CD8-positive, alpha-beta memory T cell (primary cell): ENCODE measurements at places on chromosomes 6 and 20. TPM values are rescaled to one million over a fixed set of nuclear protein-coding genes. Genes with fewer than 3 reads are reported as not detected.

DNA sequence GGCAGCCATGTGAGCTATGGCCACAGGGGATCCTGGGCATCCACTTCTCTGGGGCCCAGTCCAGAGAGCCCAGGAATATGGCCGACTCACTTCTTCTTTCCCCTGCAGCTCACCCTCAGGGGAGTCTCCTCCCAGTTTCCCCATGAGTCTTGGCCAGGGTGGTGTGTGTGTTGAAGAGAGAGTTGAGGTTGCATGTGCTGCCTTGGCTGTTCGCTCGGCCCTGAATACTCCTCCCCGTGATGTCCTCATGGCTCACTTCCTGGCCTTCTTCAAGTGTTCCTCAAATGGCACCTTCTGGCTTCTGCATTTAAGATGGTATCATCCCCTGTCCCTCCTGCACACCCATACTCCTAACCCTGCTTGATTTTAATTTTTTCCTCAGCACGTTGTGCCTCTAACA lies 3.2 kb upstream of the TREML1 start:
- DNase-seq: no peak

GRCh38 chr6:165748390-165748789 lies 85.3 kb upstream of the PDE10A start:
- no peak for DNase-seq

DNA sequence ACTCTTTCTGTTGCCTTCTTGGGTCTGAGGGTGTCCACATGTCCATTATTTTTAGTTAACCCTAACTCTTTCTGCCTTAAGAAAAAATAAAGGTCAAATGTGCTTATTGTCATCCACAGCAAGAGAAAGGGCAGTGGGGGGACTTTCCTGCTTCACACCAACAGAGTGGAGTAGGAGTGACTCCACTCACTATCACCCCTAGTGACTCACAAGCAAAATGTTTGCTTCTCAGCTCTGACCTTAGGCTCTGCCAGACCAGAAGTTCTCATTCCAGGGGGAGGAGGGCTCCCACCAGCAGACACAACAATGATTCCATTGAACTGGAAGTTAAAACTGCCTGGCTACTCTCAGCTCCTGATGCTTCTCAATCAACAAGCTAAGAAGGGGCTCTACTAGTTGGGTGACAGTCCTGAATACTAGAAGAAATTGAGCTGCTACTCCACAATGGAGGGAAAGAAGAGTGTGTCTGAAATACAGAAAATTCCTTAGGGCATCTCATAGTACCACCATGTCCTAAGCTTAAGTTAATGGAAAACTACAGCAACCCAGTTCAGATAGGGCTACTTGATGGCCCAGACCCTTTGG lies 83.9 kb upstream of the AFDN start:
- DNase-seq: no peak

HLA-DQB1 gene
- total RNA-seq: 16.0 TPM

- peak; percentile 27 for DNase-seq
Observed at GRCh38 chr20:25389858-25390537, 637 bp downstream of the ABHD12 start.

PROKR2 gene
- total RNA-seq: not detected

TRIM40 gene
- total RNA-seq: not detected

- no peak for DNase-seq
Observed at GRCh38 chr6:9370480-9370879, 935.1 kb upstream of the SLC35B3 start.

GRCh38 chr6:5174756-5175549 lies 85.8 kb downstream of the LYRM4 start:
- DNase-seq: no peak

GRCh38 chr6:138981416-138981815 lies 6.6 kb downstream of the REPS1 start:
- no peak for DNase-seq

- DNase-seq: no peak
Observed at GRCh38 chr6:151052021-151052646, 186.6 kb downstream of the MTHFD1L start.

DNA sequence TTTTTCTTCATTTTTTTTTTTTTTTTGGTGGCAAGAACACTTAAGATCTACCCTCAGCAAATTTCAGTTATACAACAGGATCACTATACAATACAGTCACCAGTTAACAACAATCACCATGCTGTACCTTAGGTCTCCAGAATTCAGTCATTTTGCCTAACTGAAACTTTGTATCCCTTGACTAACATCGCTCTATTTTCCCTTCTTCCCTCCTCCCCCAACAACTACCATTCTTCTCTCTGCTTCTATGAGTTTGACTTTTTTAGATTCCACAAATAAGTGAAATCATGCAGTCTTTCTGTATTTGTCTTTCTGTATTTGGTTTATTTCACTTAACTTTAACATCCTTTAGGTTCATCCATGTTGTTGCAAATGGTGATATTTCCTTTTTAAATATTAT lies 42.4 kb upstream of the DOK5 start:
- DNase-seq: no peak

DNA sequence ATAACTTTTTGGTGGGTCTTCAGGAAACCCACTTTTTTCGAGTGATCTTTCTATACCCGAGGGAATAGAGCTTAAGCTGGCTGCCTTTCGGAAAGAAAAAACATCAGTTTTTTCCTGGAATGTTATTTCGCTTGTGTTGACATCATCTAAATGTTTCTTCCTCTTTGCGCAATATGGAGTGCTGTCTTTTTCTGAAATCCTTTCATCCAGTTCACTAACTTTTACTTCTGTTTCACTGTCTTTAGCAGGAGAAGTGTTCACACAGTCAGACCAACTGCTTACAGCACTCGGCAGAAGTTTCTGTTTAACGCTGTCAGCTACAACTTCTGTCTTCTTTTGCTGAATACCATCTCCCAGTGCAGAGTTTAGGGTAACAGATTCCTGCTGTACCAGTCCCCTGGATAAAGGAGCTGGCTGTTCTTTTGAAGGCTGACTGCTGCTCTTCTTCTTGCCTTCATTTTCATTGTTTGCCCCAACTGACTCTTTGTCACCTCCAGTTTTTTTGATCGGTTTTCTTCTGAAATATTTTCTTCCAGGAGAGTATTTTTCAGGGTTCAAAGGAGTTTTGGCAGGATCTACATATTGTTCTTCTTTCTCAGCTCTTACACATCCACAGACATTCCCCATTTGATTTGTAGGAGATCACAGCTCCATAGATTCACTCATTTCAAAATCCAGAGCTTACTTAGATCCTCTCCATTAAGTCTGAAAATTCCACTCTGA lies 50.0 kb upstream of the DST start:
- no peak for DNase-seq

FOXS1 gene
- not detected for total RNA-seq

GRCh38 chr20:60930023-60930790 lies 321.9 kb upstream of the CDH4 start:
- DNase-seq: no peak

GRCh38 chr20:18477218-18477617 lies 10.0 kb downstream of the POLR3F start:
- DNase-seq: no peak

DNA sequence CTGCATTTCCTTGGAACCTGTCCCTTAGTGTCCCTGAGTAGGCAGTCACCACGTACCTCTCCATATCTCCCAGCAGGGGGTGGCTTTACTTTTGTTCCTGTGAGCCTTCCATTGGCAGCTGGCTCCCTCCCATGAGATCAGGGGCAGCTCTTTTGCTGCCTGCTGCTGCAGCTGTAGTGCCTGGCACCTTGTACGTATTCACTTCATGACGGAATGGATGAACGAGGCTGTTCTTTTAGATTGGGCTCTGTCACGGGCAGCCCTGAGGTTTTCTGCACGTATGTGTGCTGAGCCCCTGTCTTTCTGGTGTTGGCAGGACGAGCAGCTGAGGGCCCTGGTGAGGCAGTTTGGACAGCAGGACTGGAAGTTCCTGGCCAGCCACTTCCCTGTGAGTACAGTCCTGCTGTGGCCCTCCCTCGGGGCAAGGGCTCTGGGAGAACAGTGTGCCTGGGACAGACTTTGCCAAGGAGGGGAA lies 14.6 kb downstream of the MYBL2 start:
- no peak for DNase-seq

TBXT gene
- total RNA-seq: not detected

- no peak for DNase-seq
Observed at GRCh38 chr6:45495429-45496084, 117.8 kb upstream of the SUPT3H start.

CPXM1 gene
- 0.71 TPM for total RNA-seq

MLN gene
- not detected for total RNA-seq

DNA sequence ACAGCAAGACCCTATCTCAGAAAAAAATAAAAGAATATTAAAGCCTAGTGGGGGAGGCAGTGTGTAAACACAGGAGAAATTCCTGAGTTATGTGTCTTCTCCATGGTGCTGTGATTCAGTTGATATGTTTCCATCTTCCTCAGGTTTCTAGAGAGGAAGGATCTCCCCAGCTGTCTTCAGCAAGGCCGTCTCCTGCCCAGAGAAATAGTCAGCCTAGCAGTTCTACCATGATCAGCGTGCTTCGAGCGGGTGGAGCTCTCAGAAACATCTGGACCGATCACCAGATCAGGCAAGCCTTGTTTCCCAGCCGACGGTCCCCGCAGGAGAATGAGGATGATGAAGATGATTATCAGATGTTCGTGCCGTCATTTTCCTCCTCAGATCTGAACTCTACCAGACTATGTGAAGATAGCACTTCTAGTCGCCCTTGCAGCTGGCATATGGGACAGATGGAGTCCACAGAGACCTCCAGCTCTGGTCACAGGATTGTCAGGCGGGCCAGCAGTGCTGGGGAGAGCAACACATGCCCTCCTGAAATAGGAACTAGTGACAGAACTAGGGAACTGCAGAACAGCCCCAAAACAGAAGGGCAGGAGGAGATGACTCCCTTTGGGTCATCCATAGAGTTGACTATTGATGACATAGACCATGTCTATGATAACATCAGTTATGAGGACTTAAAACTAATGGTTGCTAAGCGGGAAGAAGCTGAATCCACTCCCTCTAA lies 34.9 kb upstream of the MTHFD1L start:
- no peak for DNase-seq

- no peak for DNase-seq
Observed at GRCh38 chr20:6066582-6066981, 12.7 kb upstream of the LRRN4 start.

GRCh38 chr6:18263418-18264218 lies 712 bp downstream of the DEK start:
- peak; percentile 51 for DNase-seq

GRCh38 chr6:155248008-155249001 lies 15.5 kb upstream of the CLDN20 start:
- no peak for DNase-seq

WFDC12 gene
- not detected for total RNA-seq

HS3ST5 gene
- not detected for total RNA-seq
